ENCODE measurements at places on chromosomes 6 and 20. TPM values are rescaled to one million over a fixed set of nuclear protein-coding genes. Genes with fewer than 3 reads are reported as not detected.

The PRDM1 gene
- total RNA-seq: 23.4 TPM

The NRN1 gene
- 2.7 TPM for total RNA-seq

- DNase-seq: no peak
Measured at GRCh38 chr6:34909320-34909883, 20.3 kb downstream of the ANKS1A start.

DNA sequence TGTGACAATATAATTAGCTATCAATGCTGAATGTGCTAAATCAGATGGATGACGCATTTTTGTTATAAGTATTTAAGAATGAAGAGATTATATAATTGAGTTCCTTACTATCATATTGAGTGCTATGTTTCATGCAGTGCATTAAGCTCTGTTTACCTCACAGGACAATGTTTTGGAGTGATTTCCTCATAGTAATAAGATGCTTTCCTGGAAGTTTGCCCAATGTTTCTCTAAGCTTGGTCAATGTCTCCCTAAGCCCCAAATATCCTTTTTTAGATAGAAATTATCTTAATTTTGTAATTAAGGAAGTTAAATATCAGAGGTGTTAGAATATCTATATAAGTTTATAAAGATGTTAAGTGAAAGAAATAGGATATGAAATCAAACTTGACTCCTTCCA lies 489.6 kb downstream of the MMUT start:
- DNase-seq: no peak

GRCh38 chr20:61556673-61557072 lies 304.6 kb downstream of the CDH4 start:
- DNase-seq: no peak

GRCh38 chr6:38171997-38172738 lies 352.6 kb downstream of the ZFAND3 start:
- no peak for DNase-seq

DNA sequence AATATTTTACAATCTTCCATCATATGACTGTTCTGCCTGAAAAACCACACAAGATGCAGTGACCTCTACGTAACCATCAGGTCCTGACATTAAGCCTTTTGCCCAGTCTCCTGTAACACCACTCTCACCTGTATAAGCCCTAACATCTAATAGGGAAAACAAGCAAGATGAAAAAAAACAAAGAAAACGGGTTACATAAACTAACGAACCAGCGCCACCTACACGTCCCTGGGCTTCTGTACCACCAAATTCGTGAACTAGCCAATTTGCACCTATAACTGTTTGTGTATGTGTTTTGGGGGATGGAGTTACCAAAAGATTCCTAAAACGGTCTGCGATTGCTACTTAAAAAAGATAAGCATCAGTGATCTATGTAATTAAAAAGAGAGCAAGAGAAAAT lies 70.2 kb downstream of the BLOC1S5 start:
- no peak for DNase-seq

GRCh38 chr20:60904730-60905129 lies 347.3 kb upstream of the CDH4 start:
- DNase-seq: no peak

DNA sequence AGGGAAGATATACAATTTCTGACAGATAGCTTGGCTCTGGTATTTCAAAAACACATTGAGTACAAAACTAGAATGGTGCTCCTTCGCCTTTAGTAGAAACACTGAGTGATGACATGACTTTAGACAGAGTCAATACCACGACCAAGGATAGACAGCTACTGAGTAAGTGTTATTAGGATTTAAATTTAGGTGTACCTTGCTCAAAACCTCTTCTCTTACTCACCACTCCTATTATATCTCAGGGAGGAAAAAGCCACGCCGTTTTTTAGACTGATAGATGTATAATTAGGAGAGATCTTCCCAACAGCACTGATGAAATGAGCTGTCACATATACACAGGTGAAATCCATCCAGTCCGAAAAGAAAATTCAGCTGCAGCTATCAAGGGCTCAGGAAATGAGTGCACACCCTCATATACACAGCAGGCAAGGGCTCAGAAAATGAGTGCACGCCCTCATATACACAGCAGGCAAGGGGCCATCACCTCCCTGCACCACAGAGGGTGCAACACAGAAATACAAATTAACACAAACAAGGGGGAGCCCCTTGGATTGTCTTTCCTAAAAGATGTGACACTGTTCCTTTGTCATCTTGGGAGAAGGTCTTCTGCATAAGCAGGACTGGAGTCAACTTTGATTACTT lies 53.7 kb downstream of the LYRM4 start:
- no peak for DNase-seq

- DNase-seq: no peak
Measured at GRCh38 chr6:12761376-12762115, 45.0 kb downstream of the PHACTR1 start.

The ZNF292 gene
- 44.4 TPM for total RNA-seq

GRCh38 chr6:77972334-77972733 lies 319.5 kb downstream of the MEI4 start:
- DNase-seq: no peak

DNA sequence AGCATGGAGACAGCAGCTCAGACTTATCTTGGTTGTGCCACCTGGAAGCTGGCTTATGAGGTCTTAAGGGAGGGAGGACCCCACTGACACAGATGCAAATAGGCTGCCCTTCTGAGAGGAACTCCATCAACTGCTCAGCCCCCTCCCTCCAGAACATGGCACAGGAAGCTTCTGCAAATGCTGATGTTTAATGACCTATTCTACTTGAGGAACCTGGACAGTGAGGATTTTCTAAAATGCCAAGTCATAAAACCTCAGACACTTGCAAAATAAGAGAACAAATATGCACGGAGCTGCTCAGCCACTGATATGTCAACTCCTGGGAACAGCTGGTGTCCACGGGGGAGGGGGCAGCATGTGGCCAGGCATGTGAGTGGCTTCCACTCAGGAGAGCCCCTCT lies 3.5 kb downstream of the CST9 start:
- DNase-seq: no peak

DNA sequence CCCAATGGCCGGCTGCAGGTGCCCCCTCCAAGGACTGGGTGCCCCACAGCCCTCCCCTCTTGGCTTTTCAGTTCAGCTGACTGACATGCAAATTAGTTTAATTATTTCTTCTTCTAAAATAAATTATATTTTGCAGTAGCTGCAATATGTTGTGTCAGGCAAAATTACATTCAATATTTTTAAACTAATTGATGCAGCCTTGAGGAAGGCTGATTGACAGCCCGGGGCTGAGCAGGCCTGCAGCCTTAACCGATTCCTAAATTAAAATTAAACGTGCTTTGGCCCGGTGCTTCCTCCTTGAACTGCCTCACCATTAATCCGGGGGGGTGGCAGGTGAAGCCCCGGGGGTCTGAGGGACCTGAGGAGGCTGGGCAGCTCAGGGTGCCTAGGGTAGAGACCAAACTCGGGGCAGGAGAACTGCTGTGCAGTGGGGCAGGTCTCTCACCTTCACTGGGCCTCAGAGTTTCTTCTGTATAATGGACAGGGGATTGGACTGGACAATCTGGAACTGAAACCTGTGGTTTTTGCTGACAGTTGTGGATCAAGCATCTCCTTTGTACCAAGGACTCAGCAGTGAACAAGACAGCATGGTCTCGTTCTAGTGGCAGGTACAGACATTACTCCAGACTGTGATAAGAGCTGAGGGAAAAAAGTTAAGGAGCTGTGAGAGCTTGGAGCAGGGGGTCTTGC lies 72.5 kb downstream of the CD40 start:
- no peak for DNase-seq

All from mucosa of descending colon (tissue), 3 donors.